Caudate nucleus (tissue), 63 donors: ENCODE measurements at places on chromosomes 3 and 15.

GRCh38 chr3:50334339-50335075, 6.1 kb downstream of the RASSF1 start:
- DNase-seq, result no peak

DNA sequence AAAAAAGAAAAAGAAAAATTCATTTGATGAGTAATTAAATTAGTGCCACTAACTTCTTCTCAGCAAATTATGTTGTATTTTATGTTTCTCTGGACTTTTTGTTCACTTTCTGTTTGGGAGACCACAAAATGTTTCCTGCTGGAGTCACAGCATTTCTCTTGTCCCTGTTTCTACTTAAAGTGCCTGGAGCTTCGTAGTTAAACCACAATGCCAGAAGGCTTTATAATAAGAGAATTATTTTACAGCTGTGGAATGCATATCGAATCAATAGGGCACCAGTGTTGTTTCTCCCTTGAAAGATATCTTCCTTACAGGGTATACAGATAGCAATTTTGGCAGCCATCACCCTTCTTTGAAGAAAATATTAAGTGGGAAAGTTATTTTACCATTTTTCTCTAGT, 3.2 kb downstream of the DTWD1 start:
- no peak for DNase-seq

DNA sequence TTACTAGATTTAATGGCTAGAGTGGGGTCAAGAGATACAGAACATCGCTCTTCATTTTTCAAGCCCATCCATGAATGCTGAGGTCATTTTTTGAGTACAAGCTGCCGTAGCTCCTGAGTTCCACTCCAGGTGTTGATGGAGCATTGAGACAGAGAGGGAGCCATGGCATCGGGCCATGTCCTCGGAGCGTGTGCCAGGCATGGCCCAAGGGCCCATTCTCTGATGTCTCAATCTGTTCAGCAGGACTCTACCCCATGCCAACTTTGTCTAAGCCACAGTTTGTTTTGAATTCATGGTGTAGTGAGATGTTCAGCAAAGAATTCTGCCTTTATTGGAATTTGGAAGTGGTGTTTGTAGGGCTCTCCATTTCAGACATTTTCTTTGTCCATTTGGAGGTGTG, 110.5 kb upstream of the ADAMTS9 start:
- DNase-seq, result no peak

- no peak for DNase-seq
Observed at GRCh38 chr3:125076464-125076863, 20.7 kb upstream of the HEG1 start.

DNA sequence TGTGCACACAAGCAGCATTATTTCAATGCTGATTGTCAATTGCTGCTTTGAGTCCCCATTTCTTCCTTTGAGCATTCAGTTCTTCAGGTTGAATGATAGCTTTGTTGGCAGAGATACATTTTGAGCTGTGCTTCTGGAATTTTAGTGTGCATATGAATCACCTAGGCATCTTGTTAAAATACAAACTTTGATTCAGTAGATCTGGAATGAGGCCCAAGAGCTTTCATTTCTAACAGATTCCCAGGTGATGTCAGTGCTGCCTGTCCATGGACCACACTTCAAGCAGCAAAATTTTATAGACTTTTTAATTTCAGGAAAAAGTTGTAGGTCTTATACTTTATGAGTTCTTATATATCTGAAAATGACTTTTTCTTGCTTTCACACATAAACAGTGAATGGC, 131.1 kb downstream of the ADAMTSL3 start:
- no peak for DNase-seq

DNA sequence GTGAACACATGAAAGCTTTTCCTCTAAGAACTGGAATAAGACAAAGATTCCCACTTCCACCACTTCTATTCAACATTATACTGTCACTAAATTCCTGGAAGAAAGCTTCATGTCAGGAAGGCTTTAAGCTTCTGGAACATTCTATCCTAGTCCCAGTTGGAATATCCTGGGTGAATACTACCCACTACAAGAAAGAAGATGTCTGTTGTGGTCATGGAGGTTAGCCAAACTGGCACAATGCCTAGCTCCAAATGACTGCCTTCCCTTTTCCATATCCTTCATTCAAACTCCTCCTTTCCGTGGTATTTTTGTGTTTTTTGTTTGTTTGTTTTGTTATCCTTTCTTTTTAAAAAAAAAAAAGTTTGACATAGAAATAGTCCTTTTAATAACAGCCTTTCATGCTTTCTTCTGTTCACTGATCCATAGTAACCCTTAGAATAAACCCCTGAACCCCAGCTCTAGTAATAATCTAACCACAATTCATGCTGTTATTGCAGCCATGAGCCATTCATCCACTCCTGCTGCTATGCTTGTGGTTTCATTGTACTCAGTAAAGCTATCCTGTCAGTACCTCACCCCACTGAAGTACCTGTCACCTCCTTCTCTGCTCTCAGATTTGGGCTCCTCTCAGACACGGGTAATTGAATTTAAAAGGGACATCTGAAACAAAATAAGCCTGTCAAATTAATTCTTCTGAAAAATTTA, 447.5 kb downstream of the IGSF11 start:
- no peak for DNase-seq
